ENCODE measurements at places on chromosomes 7 and 10.

- no peak for DNase-seq
Observed at GRCh38 chr7:45874408-45875131, 1.7 kb upstream of the CCDC201 start.

- no peak for DNase-seq
Observed at GRCh38 chr10:121974019-121974534, 940 bp downstream of the NSMCE4A start.

DNA sequence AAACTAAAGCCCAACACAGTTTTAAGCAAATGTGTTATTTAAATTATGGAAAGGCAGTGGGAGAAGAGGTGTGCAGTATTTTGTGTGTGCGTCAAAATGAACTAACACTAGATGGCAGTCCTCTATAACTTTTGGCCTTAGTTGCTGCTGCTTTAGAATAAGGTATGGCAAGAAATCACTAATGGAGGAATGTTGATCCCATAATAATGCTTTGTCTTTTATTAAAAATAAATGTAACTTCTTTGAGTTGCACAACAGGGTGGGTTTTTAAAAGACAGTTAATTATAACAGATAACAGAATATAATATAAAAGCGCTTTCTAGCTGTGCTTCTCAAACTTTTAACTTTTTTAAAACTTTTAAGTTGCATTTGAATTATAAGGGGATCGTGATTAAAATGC is 56.4 kb downstream of the BBS9 start:
- DNase-seq, result peak; percentile 62

DNA sequence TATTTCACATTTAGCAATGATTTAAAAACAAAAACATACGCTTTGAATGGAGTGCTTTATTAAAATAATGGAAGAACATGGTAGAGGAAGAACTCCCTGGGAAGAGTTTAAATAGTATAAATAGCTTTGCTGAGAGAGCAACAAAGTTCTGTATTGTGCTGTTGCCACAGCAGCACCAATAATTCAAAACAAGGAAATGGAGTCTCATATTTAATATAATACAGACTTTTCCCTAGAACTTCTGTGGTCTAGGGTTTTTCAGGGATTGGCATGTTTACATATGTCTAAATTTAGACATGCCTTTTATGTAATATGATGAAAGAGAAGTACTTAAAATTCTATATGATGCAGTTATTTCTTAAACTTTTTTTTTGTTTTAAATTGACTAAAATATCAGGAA is 217.2 kb upstream of the HDAC9 start:
- DNase-seq, result no peak

- no peak for DNase-seq
Observed at GRCh38 chr10:112374724-112375541, 1.0 kb downstream of the ACSL5 start.

GRCh38 chr7:73487486-73487885 is 34.6 kb downstream of the BAZ1B start:
- DNase-seq, result no peak

GRCh38 chr10:11074536-11075267 is 57.0 kb downstream of the CELF2 start:
- DNase-seq, result no peak

DNA sequence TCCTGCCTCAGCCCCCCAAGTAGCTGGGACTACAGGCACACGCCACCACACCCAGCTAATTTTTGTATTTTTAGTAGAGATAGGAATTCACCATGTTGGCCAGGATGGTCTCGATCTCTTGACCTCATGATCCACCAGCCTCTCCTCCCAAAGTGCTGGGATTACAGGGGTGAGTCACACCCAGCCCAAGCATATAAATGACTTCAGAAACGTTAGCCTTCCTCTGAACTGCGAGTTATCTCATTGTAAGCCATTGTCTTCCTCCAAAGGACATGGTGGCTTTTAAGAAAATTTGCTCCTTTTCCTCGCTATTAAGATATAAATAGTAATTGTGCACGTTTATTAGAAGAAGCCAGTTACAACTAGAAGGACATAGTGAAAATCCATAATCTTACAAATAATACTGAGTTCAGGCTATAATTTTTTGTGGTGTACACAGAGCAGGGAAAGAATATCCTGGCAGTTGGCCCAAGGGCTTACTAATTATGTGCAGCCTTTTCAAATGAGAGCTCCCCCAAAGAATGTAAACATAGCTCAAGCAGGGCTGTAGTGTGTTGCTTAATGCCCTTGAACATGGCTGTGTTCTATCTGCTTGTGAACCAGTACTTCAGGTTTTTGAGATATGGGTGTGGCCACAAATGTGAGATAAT is 495.8 kb downstream of the PARD3 start:
- peak; percentile 58 for DNase-seq

DNA sequence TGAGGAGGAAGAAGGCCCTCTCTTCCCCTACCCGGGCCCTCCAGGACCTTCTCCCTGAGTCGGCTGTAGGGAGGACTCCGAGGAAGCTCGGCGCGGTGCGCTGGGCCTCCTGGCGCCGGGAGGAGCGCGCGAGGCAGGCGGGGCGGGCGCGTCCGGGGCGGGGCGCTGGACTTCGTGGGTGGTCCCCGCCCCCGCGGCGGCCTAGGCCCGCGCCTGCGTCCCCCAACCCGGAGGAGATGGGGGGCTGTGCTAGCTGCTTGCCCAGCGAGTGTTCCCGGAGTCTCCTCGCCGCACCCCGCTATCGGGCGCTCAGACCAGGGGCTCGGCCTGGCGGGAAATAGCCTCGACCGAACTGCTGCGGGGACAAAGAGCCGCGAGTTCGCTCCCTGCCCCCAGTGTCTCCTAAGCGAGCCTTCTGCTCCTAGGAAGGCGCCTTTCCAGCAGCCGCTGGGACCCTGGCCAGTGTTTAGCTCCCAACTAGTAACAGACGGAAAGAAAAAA is 19.2 kb upstream of the SMO start:
- DNase-seq, result no peak
